ENCODE measurements at places on chromosomes 5 and 9. TPM values are rescaled to one million over a fixed set of nuclear protein-coding genes. Genes with fewer than 3 reads are reported as not detected.

DNA sequence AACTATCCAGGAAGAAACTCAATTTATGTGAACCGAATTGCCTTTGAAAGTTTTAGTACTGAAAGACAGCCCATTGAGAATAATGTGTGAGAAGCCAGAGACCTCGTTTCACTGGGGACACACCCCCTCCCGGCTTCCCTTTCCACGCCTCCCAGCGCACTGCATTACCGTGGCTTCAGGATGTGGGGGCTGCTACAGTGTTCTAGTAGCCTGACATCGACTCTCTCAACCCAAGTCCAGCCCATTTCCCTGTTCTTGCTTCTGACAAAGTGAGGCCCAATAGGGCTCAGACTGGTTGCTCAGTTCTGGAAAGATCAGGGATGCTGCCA is 3.5 kb downstream of the PAX5 start:
- DNase-seq: peak; percentile 23
- no peaks in the 10 kb centered on the region for H3K36me3 ChIP-seq
- H3K4me1 ChIP-seq: peaks cover 52% of the 10 kb centered on the region
- no peak overlapping the region for H3K4me3 ChIP-seq

- H3K27ac ChIP-seq: no peak overlapping the region
- no peaks in the 10 kb centered on the region for H3K27me3 ChIP-seq
- no peaks in the 10 kb centered on the region for H3K36me3 ChIP-seq
- H3K4me1 ChIP-seq: no peaks in the 10 kb centered on the region
- DNase-seq: no peak
Observed at GRCh38 chr9:97293207-97293721, 14.2 kb upstream of the CCDC180 start.

DNA sequence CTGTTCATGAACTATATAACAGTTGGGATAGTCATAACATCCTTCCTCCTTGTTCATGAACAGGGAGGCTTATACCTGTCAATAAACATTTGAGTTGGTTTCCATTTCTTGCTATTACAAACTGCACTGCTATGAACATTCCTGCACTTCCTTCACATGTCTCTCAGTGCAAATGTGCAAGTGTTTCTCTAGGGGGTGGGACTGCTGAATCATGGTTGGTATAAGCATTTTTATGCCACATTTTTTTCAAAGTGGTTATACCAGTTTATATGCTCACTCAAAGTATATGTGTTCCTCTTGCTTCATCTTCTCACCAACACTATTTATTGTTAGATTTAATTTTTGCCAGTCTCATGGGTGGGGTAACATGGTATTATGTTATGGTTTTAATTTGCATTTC is 25.8 kb upstream of the TPD52L3 start:
- no peaks in the 10 kb centered on the region for H3K36me3 ChIP-seq
- no peak for DNase-seq
- H3K27me3 ChIP-seq: no peaks in the 10 kb centered on the region
- H3K4me1 ChIP-seq: no peaks in the 10 kb centered on the region

DNA sequence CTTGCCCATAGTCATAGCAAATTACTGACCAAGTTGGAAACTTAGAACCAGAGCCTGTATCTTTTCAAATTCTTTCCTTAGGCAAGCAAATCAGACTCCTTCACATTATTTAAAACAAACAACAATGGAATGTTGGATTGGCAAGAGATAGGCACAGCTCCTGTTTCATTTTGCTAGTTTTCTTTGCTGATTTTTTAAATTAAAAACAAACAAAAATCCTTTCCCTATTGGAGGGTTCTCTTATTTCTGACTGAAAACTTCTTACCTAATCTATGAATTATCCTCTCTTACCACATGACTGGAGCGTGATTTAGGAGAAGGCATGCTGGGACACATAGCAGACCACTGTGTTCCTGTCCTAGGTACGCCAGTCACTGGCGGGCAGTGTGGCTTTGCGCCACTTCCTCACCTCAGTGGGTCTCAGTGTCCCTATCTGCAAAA is 63.0 kb downstream of the TTC39B start:
- H3K27me3 ChIP-seq: no peaks in the 10 kb centered on the region
- no peak overlapping the region for H3K27ac ChIP-seq
- peaks cover 6% of the 10 kb centered on the region for H3K4me1 ChIP-seq
- H3K4me3 ChIP-seq: no peak overlapping the region

DNA sequence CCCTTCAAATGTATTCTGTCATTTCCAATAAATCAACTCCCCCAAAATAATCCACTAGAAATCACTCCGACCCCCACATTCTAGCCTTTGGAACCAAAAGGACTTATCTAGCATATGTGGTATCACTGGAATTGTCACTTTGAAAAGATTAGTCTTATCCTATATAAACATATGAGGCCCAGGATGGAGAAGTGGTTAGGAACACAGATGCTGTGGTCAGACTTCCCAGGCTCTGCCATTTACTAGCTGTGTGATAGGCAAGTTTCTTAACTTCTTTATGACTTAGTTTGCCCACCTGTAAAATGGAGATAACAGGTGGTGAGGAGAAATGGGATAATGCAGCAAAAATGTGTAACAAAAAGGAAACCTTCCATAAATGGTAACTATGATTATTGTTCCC is 62.0 kb upstream of the GLRX start:
- H3K4me3 ChIP-seq: no peak overlapping the region
- H3K36me3 ChIP-seq: no peaks in the 10 kb centered on the region
- H3K27ac ChIP-seq: no peak overlapping the region
- H3K4me1 ChIP-seq: peaks cover 6% of the 10 kb centered on the region
- H3K27me3 ChIP-seq: no peaks in the 10 kb centered on the region

DNA sequence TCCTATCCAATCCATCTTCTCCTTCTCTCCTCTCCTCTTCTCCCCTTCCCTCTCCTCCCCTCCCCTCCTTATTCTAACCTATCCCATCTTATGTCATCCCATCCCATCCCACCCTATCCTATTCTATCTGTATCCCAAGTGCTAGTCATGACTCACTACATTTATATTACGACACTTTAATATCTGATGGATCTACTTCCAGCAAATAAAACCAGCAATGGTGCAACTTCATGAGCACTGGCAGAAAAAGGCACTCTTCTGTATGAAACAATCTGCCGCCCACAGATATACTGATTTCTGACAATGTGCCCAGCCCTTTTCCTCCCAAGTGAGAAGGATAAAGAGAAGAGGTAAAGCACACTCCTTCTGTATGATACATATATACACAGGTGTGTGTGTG is 86.6 kb upstream of the ANKH start:
- H3K36me3 ChIP-seq: no peaks in the 10 kb centered on the region
- H3K4me3 ChIP-seq: no peak overlapping the region
- peaks cover 9% of the 10 kb centered on the region for H3K4me1 ChIP-seq
- DNase-seq: no peak
- no peak overlapping the region for H3K27ac ChIP-seq
- H3K27me3 ChIP-seq: no peaks in the 10 kb centered on the region

Gene PGM5
- total RNA-seq: 2.0 TPM

Gene GKAP1
- total RNA-seq: 33.4 TPM

Gene BRINP1
- 0.62 TPM for total RNA-seq

Gene FIBCD1
- total RNA-seq: 1.8 TPM

Gene CDX1
- total RNA-seq: not detected

Gene PCDH1
- total RNA-seq: 48.4 TPM

Gene DMRT3
- total RNA-seq: 0.41 TPM

Gene SMIM33
- total RNA-seq: not detected
